Ureter (tissue), 1 donor: ENCODE measurements at places on chromosomes 12 and 14. TPM values are rescaled to one million over a fixed set of nuclear protein-coding genes. Genes with fewer than 3 reads are reported as not detected.

- DNase-seq: no peak
Observed at GRCh38 chr12:120466560-120467315, 2.8 kb downstream of the SRSF9 start.

GLT8D2 gene
- 13.3 TPM for total RNA-seq

- no peak for DNase-seq
Observed at GRCh38 chr12:88895634-88896033, 315.4 kb upstream of the KITLG start.

GDF3 gene
- not detected for total RNA-seq

GRCh38 chr12:3684449-3685051, 68.4 kb downstream of the CRACR2A start:
- DNase-seq: no peak

DNA sequence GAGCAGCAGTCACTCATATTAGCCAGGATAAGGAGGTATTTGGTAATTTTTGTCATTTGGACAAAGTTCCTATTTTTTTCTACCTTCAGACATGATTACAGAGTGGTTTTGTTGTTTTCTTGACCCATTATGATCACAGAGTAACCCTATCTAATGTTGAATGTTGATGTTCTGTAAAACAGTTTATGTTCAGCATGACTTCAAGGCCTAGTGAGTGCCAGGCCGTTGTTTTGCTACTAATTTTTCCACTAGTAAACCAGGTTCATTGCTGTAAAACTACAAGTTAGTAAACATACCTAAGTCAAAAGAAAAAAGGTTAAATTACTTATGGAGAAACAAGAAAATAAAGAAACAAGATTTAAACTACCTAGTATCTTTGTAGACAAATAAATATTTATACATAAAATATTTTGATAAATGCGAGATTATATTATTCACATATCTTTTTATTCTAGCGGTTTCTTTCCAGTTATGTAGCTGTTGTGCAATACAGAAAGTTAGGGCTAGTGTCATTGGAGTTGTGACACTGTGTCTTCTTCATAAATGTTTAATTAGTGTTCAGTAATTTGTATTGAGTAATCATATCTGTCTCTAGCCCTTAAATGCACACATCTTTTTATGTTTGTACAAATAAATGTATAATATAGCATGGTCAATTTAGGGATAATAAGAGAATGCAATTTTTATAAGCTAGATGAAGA, 16.5 kb downstream of the ETNK1 start:
- DNase-seq: no peak

PRH2 gene
- not detected for total RNA-seq

- no peak for DNase-seq
Observed at GRCh38 chr12:123096182-123096581, 54.7 kb downstream of the PITPNM2 start.

- DNase-seq: no peak
Observed at GRCh38 chr12:92408072-92408900, 262.6 kb upstream of the BTG1 start.

CD163 gene
- 74.3 TPM for total RNA-seq

SYT10 gene
- total RNA-seq: 0.16 TPM

CLEC9A gene
- total RNA-seq: 0.57 TPM

KLRC3 gene
- total RNA-seq: 1.1 TPM

- no peak for DNase-seq
Observed at GRCh38 chr12:102478405-102479098, 1.8 kb downstream of the IGF1 start.

DNA sequence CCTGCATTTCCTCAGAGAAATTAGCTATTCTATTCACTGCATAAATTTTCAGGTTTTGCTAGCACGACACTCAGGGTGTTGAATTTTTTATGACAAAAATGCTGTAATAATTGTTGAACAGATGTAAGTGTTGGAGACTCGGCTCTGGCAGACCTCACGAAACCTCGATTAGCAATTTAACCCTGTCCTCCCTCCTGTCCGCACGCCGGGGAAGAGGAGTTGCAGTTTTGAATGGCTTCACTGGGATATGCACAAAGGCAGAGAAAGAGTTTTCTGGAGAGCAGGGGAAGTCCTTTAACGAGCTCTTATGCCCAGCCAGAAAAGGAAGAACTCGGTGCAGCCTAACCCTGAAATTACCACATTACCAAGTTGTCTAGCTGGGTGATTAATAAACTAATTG, 661.1 kb downstream of the VRK1 start:
- DNase-seq: no peak

DNA sequence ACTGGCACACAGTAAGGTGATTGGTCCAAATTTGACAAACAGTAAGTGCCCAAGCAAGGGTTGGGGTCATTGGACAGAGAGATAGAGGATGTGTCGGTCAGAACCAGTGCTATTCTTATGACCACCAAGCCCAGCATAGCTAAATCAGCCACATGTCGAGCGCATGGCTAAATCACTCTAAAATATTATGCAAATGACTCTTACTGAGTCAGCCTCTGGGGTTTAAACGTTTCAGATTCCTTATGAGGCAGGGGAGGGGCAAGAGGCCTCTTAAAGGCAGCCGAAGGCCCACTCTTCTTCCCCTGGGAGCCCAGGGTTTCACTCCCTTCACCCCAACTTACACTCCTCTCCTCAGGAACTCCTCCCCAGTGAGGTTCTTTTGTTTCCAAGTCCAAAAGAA, 603 bp upstream of the ENDOU start:
- DNase-seq: no peak

GRCh38 chr12:111606767-111607230, 7.7 kb upstream of the ATXN2 start:
- no peak for DNase-seq

GRCh38 chr12:130813436-130813835, 25.6 kb downstream of the STX2 start:
- DNase-seq: no peak

- no peak for DNase-seq
Observed at GRCh38 chr12:11621797-11622423, 27.6 kb upstream of the ETV6 start.

CRIP2 gene
- total RNA-seq: 186 TPM

RNASE4 gene
- total RNA-seq: 26.5 TPM
